Bronchial epithelial cell (primary cell): ENCODE measurements at places on chromosomes 5 and 9.

- no peak for DNase-seq
Observed at GRCh38 chr9:135180586-135180985, 93.1 kb downstream of the OLFM1 start.

GRCh38 chr9:27861887-27862286, 288.6 kb upstream of the C9orf72 start:
- peak; percentile 54 for DNase-seq

- DNase-seq, result no peak
Observed at GRCh38 chr9:15438891-15439290, 16.2 kb downstream of the SNAPC3 start.

DNA sequence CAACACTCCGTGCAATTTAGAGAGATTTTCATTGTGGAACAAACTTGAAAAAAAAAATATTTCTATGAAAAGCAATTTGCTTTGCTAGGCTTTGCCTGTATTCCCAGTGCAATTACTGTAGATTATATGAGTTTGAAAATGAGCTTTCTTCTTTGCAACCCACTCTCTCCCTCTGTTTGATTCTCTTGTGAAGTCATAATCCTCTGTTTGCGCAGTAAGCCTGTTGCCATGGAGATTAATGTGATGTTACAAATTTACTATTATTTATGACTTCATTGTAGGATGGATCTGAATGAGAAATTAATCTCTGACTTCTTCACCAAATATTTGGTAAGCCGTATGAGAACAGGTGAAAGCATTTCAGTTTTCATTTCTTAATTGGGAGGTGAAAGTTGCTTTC, 320.3 kb downstream of the SPATA31D1 start:
- no peak for DNase-seq

DNA sequence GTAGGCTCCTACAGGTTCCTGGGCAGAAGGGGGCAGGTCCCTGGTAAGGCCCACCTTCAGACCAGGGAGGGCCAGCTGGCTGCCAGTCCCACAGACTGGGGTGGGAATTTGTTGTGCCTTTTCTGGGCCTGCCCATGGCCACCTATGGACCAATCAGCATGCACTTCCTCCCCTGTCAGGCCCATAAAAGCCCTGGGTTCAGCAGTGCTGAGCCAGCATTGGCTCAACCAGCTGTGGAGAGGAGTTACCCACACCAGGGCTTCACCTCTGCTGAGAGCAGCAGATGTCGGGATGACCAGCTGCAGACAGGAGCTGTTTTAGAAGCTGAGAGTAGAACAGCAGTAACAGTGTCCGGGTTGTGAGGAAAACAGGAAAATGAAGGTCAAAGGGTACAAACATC, 373.4 kb upstream of the ACO1 start:
- DNase-seq, result no peak

DNA sequence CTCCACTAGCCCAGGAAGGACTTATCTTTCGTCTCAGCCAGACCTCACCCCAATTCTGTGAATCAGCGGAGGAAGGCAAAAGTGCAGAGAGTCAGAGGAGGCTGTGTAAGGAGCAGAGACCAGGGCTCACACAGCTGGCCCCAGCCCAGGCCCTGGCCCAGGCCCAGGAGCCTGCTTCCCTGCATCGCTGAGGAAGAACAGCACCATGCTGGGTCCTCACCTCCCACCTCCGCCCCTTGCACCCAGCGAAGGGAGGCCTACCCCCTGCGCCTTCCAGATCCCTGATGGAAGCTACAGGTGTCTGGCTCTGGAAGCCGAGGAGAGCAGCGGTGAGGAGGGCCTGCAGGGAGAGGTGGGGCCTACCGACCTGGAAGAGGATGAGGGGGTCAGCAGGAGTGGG, 22.3 kb upstream of the SYNPO start:
- no peak for DNase-seq

DNA sequence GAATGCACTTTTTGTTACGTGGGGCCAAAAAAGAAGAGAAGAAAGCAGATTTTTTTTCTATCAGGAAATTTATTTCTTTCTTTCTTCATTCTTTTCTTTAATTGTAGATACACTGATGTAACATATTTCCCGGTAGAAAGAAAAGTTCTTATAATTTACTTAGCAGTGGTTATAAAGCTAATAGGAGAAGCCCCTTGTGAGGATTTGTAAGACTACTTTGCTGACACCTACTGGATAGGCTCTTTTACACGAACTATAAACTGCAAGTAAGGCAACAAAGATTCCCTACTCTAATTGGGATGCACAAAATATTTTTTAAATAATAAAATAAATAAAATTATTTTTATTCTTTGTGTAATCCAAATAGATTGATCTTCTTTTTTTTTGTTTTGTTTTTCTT, 284.4 kb downstream of the DNAH5 start:
- DNase-seq, result peak; percentile 70

DNA sequence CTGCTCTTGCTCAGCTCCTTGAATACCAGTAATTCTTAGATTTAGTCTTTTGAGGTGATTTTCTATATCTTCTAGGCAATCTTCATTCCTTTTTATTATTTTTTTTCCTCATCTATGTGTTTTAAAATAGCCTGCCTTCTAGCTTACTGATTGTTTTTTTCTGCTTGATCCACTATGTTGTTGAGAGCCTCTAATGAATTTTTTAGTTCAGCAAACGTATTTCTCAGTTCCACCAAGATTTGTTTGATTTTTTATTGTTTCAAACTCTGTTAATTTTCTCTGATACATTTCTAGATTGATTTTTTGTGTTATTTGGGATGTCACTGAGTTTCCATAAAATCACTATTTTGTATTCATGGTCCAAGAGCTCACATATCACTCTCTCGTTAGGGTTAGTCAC, 9.5 kb downstream of the POLK start:
- DNase-seq, result no peak

DNA sequence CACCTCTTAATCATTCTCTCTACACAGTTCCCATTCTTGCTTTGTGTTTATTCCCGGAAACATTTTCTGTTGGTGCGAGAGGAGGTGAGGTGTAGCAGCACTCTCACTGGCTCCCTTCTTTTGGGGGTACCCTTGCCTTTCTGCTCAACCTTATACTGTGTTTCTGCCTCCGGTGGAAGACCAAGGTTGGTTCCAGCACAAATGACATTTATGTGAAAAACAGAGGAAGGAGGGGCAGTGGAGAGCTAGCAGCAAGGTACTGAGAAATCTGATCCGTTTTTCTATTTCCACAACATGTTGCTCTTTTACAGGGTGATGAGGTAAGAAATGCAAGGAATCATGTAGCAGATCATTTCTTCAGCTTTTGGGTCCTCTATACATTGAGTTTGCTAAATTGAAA, 648.0 kb upstream of the DMAC1 start:
- no peak for DNase-seq
